ENCODE measurements at places on chromosomes 3 and 15. TPM values are rescaled to one million over a fixed set of nuclear protein-coding genes. Genes with fewer than 3 reads are reported as not detected.

- DNase-seq, result no peak
These were observed 15.7 kb downstream of the RFT1 start for GRCh38 chr3:53114412-53115074.

DNA sequence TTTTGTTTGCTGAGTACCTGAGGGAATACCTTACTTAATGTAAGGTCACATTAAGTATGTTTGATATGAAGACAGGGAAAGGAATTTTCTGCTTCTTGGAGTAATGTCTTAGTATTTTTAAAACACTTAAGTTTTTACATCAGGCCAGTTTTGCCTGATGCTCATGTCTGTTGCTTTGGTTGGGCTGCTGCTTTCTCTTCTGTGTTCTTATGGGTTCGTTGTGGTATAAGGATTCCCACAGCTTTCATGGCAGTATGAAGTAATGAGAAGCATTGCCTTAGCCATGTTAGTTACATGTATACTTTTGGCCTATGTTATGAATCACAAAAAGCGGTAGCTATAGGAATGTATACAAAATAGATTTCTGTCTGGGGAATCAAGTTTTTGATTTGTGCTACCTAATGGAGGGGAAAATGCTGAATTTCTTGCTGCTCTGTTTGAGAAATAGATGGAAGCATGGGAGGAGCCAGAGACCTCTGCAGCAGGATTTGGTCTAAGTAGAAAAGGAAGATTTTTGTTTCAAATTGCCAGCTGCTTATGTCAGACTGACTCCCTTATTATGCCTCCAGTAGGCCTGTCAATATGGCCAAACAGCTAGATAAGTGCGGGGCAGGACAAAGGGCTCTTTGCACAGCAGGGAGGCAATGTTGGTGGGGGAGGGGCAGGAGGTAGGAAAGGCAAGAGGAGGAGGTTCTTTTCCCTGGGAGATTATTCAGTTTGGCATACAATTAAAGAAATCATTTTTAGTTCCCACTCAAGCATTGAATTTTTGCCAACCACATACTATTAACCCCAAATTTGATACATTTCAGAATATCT, 5.2 kb downstream of the SETD5 start:
- DNase-seq, result no peak

The KLHL40 gene
- polyA plus RNA-seq, result not detected

- DNase-seq, result peak; percentile 83
These were observed 58.8 kb downstream of the CLASP2 start for GRCh38 chr3:33658991-33659848.

The THBS1 gene
- polyA plus RNA-seq, result 177 TPM

The HDC gene
- polyA plus RNA-seq, result 1.4 TPM

The CHRM5 gene
- 0.25 TPM for polyA plus RNA-seq

- no peak for DNase-seq
These were observed 33.3 kb downstream of the GLB1 start for GRCh38 chr3:33063651-33064051.

The NBEAL2 gene
- 41.2 TPM for polyA plus RNA-seq

GRCh38 chr3:129827765-129828164, 65.7 kb downstream of the TMCC1 start:
- DNase-seq, result no peak

The RHOV gene
- polyA plus RNA-seq, result 1.7 TPM

The CFAP100 gene
- polyA plus RNA-seq, result 1.1 TPM

The ST3GAL6 gene
- 81.7 TPM for polyA plus RNA-seq

- no peak for DNase-seq
These were observed 249.5 kb downstream of the IL5RA start for GRCh38 chr3:2860626-2861025.

Data from renal pelvis (tissue), 12 donors.